ENCODE measurements at places on chromosomes 6 and 20.
A peak's percentile ranks its signal among the peaks of the same experiment; 100 is the strongest.

GRCh38 chr6:135412761-135413160 is 84.8 kb downstream of the AHI1 start:
- no peak for DNase-seq

GRCh38 chr6:78489874-78490273 is 377.5 kb upstream of the IRAK1BP1 start:
- no peak for DNase-seq

DNA sequence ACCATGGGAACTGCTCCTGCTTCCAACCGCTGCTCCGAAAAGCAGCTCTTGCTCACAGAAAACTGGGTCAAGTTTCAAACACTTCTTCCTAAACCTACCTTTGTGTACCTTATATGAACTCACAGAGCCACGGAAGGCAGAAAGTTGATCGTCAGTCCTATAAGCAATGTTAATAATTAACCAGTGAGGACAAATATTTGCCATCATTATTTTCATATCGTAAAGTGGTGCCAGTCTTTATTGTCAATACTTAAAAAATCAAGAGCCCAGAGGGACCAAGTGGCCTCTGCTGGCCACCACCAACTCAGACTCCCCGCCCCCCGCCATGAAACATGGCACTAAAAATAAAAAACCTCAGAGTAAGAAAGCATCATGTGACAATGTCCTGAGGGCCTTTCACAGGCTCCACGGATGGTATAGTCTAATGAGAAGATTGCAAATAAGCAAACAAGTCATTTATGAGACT is 9.1 kb upstream of the PBOV1 start:
- DNase-seq = no peak

GRCh38 chr6:7088076-7088742 is 19.6 kb upstream of the RREB1 start:
- no peak for DNase-seq

GRCh38 chr20:58626051-58626450 is 25.0 kb upstream of the STX16 start:
- no peak for DNase-seq

GRCh38 chr6:168122011-168122410 is 43.0 kb upstream of the FRMD1 start:
- peak; percentile 79 for DNase-seq

DNA sequence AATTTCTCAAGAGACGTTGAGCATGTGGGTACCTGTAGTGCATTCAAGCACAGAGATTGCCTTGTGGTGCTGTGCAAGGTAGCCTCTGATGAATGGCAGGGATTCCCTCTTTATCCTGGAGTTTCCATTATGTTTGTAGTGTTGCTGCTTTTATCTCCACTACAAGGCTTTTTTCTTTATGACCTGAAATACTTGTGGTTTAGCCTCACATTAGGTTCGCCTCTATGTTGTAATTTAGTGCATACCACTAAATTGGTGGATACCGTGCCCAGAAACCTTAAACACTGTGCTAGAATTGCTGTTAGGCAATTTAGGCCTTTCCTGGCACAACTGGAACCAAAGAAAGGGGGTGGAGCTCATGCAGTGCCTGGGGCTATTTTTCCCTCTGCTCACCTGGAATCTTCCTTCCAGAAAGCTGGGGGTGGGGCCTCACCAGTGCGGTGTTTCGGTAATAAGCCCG is 76.8 kb downstream of the NCOA7 start:
- no peak for DNase-seq

- DNase-seq = no peak
Measured at GRCh38 chr6:14517516-14518105, 400.0 kb downstream of the CD83 start.

GRCh38 chr6:168149015-168149414 is 70.0 kb upstream of the FRMD1 start:
- DNase-seq = peak; percentile 76

DNA sequence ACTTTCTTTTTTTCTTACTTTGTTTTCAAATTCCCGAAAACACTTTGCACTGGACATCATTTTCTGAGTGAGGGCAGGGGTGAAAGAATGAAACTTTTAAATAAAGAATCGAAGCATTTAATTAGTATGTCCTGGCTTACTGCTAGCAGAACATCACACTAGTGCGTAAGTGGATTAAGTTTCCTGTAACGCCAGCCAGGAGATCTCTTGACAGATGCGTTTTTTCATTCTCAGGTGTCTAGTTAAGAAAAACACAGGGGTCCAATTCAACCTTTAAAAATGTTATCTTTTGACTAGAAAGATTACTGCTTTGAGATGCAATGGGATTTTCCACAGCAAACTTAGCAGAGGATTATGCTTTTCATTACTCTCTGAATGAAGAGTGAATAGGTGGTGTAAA is 858.8 kb upstream of the EPHA7 start:
- no peak for DNase-seq

- no peak for DNase-seq
Measured at GRCh38 chr20:3203315-3204123, 963 bp downstream of the DDRGK1 start.

DNA sequence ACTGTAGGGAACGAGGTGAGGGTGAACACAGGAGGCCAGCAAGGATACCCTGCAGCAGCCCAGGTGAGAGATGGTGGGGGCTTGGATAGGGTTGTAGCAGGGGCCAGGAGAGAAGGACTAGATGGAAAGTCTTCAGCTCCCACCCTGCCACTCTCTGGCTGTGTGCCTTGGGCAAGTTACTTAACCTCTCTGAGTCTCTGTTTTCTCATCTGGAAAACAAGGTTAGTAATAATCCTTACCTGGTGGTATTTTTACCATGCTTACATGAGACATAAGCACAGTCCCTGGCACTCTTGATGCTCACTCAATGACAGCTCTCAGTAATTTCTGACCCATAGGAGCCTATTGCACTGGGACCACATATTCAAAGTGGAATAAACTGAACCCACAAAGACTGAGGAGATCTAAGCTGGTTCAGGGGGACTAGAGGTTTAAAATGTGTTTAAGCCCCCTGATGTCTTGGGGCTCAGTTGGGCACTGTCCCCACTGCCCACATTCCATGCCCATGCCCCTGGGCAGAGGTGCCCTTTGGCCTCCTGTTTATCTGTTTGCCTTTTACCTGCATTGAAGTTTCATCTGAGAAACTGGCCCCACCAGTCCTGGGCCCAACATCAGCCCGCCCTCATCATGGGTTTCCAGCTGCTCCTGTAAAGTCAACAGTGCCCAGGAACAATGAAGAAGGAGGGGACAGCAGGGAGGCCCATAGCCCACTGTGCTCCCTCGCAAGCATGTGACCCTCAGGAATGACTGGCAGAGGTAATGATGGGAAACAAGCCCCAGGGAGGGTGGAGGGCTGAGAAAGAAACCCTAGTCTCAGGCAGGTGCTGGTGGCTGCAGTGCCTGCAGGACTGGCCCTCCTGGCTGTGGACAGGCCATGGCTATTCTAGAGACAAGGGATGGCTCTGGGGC is 104.0 kb downstream of the VEGFA start:
- DNase-seq = no peak

- no peak for DNase-seq
Measured at GRCh38 chr6:17484201-17484849, 90.9 kb downstream of the CAP2 start.

DNA sequence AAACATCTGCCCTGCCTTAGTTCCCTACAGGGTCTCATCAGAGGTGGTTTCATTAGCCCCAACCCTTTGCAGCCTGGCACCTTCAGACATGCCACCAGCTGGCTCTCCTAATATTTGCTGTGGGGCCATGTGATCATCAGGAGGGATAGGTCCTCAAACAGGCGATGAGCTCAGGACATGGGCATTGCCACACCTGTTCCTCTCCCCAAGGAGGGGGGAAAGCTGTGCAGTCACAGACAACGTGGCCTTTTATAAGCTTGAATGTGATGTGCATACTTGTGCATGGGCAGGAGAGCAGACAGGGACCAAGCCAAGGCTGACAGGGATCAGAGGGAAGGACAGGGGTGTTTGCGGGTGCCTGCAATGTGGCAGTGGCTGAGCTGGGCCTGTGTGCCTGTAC is 78.8 kb upstream of the ZNFX1 start:
- no peak for DNase-seq

GRCh38 chr6:71347119-71347518 is 58.5 kb downstream of the OGFRL1 start:
- no peak for DNase-seq

DNA sequence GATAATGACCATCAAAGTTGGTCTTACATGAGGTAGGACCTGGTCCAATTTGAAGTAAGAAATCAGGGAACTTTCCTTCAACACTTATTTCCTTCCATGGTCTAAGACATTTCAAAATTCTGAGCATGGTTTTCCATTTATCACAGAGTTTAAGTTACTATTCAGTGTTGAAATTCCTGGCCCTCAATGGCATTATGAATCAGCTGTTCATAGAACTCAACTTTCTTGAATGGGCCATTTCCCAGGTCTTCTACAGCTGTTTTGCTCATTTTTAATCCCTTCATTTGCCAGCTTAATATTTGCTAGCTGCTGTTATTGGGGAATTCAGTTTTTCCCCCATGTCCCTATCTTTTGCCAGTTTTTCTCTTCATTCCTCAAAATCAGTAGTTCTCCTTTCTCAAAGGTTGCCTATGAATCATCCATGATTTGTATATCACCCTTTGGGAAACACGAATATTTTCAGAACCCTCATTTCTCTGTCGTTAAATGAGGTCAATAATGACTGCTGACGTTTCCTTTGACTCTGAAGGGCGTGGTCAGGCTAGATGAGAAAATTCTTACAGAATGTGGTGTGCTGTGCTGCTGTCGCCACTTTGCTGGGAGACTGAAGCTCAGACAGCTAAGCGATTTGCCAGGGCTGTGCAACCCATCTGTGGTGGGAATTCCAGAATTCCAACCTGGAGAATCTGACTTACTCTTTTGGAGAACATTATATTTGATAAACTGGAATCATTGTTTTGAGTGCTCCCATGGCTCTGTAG is 216.5 kb upstream of the FLRT3 start:
- no peak for DNase-seq

DNA sequence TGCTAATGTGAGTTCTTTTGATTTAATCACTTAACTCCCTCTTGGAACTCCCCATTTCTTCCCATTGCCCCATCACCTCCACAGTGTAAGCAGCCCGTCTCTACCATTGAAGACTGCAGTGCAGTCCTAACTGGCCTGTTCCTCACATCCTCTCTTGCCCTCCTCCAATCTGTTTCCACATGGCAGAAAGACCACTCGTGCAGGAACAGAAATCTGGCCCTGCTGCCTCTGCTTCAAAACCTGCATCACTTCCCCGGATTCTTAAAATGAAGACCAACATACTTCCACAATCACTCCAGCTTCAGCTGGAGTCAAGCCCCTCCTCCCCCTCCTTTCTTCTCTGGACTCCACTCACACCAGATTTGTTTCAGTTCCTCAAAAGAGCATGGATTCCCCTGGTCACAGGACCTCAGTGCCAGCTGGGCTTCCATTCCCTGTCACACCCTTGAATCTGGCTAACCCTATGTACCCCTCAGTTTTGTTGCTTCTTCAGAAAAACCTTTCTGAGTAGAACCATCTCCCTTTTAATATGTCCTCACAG is 802.3 kb downstream of the MAFB start:
- DNase-seq = no peak

All from mesenteric fat pad (tissue), 1 donor.